ENCODE measurements at places on chromosomes 7 and 10.

- DNase-seq, result no peak
Measured at GRCh38 chr10:6514844-6515780, 65.0 kb downstream of the PRKCQ start.

DNA sequence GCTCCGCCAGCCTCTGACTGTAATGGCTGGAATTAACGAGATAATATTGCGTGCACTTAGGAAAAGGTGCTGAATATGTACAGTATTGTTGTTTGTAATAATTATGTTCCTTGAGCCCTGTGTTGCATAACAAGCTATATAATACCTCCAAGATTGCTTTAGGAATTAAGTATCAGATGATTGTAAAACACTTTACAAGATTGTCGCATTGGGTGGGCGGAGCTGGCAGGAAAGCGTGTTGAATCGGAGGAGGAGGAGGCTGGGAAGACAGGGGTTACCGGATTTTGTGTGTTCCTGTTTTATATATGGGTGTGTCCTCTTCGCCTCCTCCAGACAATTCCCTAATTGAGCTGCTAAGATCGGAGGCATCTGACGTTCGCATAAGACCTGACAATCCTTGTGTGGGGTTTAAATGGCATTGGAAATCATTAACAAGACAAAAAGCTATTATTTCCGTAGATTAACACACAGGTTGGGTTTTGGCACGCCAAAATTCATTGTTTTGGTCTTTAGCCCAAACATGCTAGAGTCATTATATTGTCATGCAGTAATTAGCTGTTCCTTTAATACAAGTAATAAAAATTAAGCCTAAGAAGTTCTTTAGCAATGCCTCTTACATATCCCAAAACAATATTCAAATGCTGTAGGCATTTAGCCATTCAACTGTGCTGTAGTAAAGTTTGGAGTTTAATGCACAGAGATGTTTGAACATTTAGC is 192.9 kb upstream of the SH2B2 start:
- no peak for DNase-seq

DNA sequence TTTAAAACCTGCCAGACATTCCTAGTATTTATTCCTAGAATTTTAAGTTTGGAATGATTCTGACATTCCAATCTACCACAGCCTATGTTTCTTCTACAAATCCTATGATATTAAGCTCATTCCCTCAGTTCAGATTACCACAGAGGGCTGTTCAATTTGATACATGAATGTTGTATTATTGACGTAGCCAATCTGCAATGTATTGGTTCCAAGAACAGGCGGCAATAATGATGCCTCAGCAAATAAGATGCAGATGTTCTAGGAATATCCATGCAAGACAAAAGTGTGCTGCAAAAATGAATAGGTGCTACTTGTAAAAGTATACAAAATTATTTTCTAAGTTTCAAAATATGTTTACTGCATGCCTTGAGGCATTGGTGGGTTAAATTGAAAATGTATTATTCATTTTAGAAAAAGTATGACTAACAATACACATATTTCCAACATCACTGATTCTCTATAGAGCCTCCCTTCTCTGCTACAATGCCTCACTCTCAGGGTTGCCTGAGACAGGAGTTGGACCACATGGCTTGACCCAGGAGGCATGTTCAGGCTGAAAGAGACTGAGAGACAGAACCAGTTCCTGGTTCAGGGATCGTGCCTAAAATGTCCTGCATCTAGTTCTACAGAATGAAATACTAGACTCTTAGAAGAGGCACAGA is 94.1 kb upstream of the CREB5 start:
- no peak for DNase-seq

DNA sequence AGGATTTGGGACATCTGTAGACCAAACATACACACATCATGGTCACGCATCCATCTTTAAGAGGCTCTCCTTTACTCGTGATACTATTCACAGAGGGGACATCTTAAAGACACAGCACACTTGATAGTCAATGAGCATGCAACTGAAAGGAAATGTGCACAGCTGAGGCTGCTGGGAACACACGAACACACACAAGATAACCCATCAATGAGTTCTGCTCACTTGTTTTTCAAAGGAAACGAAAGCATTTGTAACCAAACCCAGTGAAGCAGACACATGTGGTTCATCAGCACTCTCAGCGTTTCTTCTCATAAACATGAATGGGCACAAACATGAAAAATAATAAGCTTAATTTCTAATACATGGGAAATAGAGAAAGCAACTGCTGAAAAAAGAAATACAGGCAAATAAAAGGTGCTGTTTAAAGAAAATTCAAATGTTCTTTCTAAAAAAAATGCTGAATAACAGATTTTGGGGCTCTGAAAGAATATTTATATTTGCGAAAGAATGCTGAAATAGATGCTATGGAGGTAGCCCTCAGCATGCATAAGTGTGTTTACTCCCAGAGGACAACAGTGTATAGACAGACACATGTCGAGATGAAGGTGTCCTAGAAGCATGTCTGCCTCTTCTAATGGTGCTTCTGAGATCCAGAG is 59.7 kb upstream of the LAMB4 start:
- DNase-seq, result no peak

DNA sequence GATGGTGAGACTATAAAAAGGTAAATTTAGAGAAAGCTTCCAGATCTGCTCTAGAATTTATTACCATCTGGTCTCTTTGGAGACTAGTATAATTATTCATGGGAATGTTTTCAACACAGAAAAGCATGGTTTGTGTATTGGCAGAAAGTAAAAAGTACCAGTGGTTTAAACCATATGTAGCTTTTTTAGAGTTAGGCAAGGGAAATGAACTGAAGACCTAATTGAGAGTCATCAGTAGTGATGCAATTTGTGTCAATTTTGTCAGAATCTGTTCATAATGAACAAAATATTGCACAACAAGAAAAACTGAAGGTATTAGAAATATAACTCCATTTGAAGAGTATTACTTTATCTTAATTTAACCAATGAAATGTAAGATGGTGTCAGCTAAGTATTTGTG is 181.4 kb downstream of the ADK start:
- DNase-seq, result no peak

DNA sequence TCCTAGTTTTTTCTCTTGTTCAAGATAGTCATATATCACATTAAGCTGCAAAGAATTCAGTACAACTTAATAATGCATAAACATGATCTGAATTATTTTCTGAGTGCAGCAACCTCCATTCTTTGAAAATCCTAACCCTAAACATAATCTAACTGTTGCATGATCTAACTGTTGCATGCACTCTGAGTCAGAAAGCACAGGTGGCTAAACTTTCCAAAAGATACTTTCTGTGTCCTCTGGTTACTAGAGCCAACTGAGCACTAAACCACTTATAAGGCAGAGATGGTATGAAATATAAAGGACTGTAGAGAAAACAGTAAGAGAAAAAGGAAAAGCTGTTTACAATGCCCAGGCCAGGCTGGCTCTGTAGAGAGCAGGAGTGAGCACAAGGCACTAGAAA is 23.0 kb upstream of the FAM133B start:
- DNase-seq, result no peak

GRCh38 chr10:88117869-88118632 is 254.6 kb downstream of the PTEN start:
- DNase-seq, result no peak

DNA sequence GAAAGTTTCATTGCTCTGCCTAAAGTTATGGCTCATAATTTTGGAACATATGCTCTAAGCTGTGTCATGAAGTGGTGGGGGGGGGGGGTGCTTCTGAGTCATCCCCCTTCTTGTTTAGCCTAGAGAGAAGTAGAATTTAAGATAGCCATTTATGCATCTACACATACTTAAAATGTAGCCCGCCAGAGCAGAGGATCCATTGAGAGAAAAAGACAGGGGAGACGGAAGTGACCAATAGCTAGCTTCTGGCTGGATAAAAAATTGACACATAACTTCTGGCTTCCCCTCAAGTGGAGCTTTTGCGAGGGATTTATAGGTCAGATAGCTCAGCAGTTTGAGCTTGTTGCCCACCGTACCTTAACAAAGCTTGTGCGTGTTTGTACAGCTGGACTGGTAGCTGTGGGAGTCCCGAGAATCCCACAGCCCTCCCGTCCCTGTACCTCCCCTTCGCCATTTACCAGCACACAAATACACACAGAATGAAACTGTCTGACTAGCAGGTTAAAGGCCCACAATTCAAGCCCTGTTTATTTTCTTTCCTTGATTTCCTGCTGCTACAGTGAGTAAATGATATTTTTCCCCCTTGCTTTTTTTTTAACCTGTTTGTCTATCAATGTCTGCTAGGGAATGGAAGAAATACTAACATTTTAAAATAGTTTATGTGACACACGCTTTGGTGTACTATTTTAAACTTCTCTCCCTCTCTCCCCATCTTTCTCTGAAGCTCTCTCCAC is 232.6 kb upstream of the FERD3L start:
- no peak for DNase-seq

DNA sequence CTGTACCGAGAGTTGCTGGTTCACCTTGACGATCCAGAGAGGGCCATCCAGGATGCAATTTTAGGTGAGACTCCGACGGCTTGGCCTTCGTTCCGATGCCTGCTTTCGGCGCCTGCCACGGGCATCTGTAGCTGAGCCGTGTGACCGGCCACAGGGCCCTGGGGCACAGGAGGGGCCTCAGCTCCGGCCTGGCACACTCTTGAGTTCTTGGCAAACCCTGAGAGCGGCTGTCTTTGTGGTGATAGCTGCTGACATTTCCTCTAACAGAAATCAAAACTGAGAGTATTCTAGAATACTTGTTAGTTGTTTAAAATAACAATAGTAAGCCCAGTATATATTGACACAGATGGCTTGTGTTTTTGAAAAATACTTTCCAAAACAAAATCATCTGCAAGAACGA is 52.2 kb upstream of the SUN1 start:
- DNase-seq, result no peak

DNA sequence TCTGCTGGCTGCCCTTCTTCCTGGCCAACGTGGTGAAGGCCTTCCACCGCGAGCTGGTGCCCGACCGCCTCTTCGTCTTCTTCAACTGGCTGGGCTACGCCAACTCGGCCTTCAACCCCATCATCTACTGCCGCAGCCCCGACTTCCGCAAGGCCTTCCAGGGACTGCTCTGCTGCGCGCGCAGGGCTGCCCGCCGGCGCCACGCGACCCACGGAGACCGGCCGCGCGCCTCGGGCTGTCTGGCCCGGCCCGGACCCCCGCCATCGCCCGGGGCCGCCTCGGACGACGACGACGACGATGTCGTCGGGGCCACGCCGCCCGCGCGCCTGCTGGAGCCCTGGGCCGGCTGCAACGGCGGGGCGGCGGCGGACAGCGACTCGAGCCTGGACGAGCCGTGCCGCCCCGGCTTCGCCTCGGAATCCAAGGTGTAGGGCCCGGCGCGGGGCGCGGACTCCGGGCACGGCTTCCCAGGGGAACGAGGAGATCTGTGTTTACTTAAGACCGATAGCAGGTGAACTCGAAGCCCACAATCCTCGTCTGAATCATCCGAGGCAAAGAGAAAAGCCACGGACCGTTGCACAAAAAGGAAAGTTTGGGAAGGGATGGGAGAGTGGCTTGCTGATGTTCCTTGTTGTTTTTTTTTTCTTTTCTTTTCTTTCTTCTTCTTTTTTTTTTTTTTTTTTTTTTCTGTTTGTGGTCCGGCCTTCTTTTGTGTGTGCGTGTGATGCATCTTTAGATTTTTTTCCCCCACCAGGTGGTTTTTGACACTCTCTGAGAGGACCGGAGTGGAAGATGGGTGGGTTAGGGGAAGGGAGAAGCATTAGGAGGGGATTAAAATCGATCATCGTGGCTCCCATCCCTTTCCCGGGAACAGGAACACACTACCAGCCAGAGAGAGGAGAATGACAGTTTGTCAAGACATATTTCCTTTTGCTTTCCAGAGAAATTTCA is 1.7 kb downstream of the ADRB1 start:
- no peak for DNase-seq

- DNase-seq, result no peak
Measured at GRCh38 chr10:4638099-4638498, 187.9 kb upstream of the AKR1E2 start.

- DNase-seq, result no peak
Measured at GRCh38 chr10:50596897-50597296, 26.9 kb downstream of the SGMS1 start.

- DNase-seq, result no peak
Measured at GRCh38 chr10:126278851-126279250, 109.4 kb downstream of the ADAM12 start.

- DNase-seq, result no peak
Measured at GRCh38 chr7:112056409-112056808, 149.8 kb downstream of the DOCK4 start.

- DNase-seq, result no peak
Measured at GRCh38 chr10:24886290-24886680, 66.1 kb downstream of the PRTFDC1 start.

GRCh38 chr10:46042527-46042926 is 3.5 kb downstream of the MSMB start:
- DNase-seq, result no peak

GRCh38 chr10:103548581-103549348 is 55.3 kb downstream of the NEURL1 start:
- DNase-seq, result no peak

- DNase-seq, result no peak
Measured at GRCh38 chr10:30557884-30558283, 71.7 kb downstream of the LYZL2 start.

GRCh38 chr7:135678612-135679575 is 16.6 kb downstream of the STMP1 start:
- no peak for DNase-seq

DNA sequence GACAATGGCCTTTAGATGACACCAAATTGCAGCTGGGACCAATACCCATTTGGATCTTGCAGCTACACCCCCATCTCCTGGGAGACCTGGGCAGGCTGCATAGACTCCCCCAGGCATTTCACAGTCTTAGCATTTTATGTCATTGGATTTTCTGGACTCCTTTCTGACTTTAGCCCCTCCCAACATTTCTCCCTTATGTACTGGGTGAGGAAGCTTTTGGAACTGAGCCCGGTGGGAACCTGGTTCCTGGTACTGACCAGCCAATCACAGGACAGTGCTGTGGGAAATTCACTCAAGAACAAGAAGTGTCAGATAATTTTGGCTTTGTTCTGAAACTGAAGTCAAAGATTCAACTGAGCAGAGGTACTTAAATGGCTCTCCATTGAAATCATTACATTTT is 177.7 kb downstream of the ACTR3B start:
- DNase-seq, result no peak

DNA sequence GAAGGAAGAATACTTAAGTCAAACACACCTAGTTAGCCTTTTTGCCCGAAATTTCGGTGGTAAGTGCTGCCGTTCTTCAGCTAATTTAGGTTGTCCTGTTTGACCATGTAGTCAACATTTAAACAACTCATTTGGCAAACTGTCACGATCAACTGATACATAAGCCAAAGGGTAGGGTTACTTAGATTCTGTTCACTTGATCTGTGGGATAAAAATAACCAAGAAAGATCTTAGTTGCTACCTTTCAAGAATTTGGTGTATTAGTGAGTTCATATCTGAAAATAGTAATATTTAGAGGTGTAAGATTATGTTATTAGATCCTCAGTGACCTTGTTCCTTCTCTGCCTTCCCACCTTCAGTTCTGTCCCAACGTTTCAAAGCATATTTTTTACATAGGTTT is 2.0 kb downstream of the TNKS2 start:
- no peak for DNase-seq

DNA sequence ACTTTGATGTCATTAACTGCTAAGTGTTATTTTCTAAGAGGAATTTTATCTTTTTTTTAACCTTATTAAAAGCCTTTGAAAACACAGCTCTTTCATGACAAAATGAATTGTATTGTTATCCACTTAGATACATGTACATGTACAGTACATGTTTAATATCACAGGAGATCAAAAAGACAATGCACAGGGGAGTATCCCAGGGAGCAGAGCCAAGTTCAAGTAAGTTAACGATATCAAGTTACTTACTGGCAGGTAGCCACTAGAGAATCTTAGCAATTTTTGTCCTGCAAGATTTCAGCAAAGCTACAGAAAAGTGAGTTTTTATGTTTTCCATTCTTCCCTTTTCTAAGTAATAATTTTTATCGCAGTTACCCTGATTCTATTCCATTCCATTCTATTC is 33.9 kb upstream of the ARL4A start:
- no peak for DNase-seq
